Mucosa of descending colon (tissue), 3 donors: ENCODE measurements at places on chromosomes 4 and X. TPM values are rescaled to one million over a fixed set of nuclear protein-coding genes. Genes with fewer than 3 reads are reported as not detected.

GRCh38 chr4:80462621-80463091 is 127.1 kb downstream of the CFAP299 start:
- DNase-seq: no peak

- no peak for DNase-seq
Observed at GRCh38 chr4:26862381-26862915, 1.8 kb downstream of the STIM2 start.

DNA sequence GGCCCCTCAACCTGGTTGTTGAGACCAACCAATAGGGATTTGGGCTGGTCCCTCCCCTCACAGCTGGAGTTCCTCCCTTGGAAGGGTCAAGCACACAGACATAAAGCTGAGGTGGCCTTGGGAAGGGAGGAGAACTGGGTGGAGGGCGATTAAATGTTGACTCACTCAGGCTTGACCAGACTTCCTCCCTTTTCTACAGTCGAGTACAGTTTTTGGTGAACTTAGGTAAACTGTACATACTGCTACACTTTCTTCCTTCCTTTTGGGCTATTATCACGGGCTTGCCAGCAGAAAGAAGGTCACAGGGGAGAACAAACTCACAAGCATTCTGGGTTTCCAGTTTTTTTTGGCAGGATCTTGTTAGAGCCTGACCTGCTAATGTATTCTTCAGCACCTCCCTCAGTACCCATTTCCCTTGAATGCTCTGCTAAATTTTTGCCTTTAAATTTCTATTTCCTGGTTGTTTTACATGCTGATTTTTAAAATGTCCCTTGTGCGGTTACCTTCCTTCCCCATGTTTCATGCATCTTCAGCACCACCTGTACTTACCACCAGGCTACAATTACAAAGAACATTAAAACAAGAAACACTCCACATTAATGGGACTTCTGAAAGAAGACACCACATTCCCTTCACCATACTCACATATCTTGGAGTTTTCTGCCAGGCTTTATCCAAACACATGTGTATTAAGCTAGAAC is 135.2 kb upstream of the RASGEF1B start:
- DNase-seq: peak; percentile 25

The BEX1 gene
- total RNA-seq: 0.87 TPM
